Left cardiac atrium (tissue), 4 donors: ENCODE measurements at places on chromosomes 1 and 21. TPM values are rescaled to one million over a fixed set of nuclear protein-coding genes. Genes with fewer than 3 reads are reported as not detected.

DNA sequence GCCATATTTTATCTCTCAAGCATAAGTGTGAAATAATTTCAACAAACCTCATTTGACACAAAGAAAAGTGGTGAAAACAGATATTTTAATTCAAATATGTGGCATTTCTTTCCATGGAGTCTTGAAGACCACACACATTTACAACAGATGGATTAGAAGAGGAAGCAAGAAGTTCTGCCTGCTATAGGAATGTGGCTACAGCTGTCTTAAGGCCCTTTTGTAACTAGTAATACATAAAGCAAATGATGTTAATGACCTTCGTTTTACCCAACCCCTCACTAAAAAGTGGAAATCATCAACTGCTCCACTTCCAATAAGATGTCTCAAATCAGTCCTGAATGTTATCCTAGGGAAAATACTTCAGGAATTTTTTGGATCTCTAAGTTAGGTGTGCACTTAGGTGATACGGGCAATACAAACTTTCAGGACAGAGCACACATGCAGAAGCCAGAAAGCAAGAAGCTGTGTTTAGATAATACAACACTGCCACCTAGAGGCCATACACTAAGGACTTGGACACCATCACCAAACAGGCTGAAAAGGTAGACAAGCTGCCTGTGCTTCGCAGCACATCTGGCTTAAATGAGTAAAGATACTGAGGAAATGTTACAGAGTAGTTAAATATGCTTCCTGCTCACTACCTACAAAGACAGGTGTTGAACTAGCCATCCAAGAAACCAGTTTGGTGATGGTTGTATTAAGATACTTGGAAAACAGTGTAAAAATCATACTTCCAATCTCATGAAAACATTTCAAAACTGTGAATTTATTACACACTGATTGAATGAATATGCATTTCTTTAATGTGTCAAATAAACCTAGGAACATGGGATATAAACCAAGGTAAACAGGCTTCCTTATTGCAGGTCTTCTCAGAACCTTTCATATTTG, 24.4 kb downstream of the RRAGC start:
- DNase-seq = no peak

- DNase-seq = no peak
Measured at GRCh38 chr1:167227934-167228378, 7.3 kb downstream of the POU2F1 start.

DNA sequence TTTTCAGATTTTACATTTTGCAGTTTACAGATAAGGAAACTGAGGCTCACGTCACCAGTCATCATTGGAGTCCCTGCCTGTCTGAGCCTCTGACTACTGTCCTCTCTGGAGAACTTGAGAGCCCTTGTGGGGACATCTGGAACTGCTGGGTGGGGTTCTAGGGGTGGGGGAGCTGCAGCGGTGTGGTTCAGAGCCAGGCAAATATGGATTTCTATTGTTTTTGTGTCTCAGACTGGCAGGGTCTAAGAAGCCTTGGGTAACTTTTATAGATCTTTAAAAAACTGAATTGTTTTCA, 46.9 kb downstream of the IER5 start:
- DNase-seq = no peak

- DNase-seq = no peak
Measured at GRCh38 chr1:204171751-204172178, 5.6 kb upstream of the REN start.

The RGSL1 gene
- not detected for total RNA-seq

The IGSF21 gene
- 3.0 TPM for total RNA-seq

The CHAF1B gene
- total RNA-seq = 1.4 TPM

GRCh38 chr21:34770576-34770975, 101.8 kb downstream of the CLIC6 start:
- no peak for DNase-seq

The MROH9 gene
- total RNA-seq = not detected

DNA sequence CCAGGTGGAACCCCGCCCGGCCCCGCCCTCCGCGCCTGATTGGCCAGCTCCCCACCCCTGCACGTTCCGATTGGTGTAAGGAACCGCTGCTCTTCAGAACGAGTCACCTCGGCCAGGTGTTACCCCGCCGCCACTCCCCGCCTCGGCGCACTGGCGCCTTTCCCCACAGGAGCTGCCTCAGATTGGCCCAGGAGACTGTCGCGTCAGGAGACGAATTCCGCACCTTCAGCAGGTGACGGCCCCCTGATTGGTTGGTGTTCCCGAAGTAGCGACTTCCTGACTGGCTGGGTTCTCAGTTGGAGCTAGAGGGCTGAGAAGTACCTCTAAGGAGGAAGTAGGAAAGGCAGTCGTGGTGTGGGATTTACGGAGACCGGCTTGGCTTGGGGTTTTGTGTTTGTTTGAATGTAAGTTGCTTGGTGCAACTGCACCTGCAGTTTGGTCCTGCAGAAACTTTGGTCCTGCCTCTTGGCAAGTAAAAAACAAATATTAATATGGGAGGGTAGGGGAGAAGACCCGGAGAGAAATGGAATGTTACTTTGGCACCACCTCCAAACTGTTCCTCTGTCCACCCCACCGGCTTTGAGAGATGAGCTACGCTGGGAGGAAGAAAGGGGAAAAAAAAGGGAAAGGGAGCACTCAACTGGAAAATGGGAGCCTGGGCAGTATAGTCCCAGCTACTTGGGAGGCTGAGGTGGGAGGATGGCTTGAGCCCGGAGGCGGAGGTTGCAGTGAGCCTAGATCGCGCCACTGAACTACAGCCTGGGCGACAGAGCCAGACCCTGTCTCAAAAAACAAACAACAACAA, 415 bp upstream of the F11R start:
- DNase-seq = peak; percentile 80
